ENCODE measurements at places on chromosomes 5 and 9.

GRCh38 chr9:81397481-81398381 lies 291.6 kb downstream of the TLE1 start:
- DNase-seq = no peak

GRCh38 chr9:115913696-115914095 lies 239.9 kb upstream of the PAPPA start:
- DNase-seq = no peak

DNA sequence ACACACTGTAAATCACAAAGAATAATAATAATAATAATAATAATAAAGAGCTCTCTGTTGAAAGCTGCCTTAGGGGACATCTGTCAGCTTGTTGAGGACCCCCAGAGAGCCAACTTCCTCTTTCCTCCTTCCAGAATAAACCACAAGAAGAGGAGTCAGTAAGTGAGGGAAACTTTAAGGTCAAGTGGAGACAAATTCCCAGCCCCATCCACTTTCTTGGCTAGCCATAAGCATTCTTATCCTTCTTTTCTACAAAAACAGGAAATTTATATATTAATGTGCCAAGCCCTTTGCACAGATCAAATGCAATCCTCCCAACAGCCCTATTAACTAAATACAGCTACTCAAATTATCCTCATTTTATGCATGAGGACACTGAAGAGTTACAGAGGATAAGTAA lies 9.4 kb upstream of the C5orf58 start:
- DNase-seq = no peak

DNA sequence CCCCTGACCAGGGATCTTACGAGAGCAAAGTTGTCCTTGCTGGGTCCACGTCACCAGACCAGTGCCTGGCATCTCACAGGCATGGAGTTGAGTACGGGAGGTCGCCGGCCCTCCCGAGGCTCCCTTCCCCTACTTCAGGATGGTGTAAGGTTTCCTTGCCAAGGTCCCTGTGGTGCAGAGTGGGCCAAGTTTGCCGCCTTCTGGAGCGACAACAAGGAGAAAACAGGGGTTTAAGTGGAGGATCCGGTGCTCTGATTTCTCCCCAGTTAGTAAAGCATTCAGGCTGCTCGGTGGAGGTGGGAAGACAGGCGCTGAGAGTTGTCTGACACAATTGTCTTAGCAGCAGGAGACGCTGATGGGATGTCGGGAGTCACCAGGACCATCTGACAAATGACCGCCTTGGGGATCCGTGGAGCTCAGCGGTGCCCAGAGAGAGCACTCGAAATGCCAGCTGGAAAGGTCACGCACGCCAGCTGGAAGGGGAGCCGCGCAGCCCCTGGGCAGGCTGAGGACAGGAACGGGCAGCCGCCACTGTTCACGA lies 37.3 kb downstream of the ADAMTS2 start:
- DNase-seq = no peak

GRCh38 chr9:21903380-21903965 lies 90.7 kb downstream of the CDKN2A start:
- no peak for DNase-seq

GRCh38 chr5:172694541-172694940 lies 53.5 kb downstream of the NEURL1B start:
- DNase-seq = no peak

GRCh38 chr9:40927851-40928802 lies 200.4 kb downstream of the FOXD4L6 start:
- DNase-seq = no peak

DNA sequence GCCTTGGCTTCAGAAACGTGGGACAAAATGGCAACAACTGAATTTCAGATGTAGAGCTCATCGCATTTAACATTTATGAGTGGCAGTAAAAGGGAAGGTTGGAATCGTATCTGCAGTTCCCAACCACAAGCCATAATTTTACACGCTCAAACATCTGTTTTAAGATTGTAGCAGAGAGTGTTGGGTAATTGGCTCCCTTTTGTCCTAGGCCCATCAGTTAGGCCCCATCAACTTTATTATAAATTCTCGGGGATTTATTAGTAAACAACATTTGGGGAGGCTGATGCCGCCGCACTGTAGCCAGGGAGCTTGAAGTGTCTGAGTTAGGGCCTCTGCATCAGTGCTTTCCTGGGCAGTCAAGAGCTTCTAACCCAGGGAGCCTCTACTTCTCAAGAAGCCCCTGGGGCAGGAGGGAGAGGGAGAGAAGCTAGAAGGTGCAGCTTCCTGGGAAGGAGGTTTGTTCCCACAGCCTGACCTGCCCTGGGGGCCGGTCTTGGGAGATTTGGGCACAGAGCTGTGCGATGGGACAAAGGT lies 66.2 kb downstream of the HSPA4 start:
- no peak for DNase-seq

DNA sequence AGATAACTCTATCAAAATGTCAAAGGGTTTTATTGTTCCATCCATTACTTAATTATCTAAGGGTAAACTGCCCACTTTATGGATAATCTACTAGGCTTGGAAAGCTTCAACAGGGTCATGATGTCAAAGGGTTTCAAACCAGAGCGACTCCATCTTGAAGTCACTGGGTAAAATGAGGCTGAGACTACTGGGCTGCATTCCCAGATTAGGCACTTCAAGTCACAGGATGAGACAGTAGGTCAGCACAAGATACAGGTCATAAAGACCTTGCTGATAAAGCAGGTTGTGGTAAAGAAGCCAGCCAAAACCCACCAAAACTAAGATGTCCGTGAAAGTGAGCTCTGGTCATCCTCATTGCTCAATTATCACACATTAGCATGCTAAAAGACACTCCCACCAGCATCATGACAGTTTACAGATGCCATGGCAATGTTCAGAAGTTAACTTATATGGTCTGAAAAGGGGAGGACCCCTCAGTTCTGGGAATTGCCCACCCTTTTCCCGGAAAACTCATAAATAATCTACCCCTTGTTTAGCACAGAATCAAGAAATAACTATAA lies 138.6 kb downstream of the GNAQ start:
- no peak for DNase-seq

DNA sequence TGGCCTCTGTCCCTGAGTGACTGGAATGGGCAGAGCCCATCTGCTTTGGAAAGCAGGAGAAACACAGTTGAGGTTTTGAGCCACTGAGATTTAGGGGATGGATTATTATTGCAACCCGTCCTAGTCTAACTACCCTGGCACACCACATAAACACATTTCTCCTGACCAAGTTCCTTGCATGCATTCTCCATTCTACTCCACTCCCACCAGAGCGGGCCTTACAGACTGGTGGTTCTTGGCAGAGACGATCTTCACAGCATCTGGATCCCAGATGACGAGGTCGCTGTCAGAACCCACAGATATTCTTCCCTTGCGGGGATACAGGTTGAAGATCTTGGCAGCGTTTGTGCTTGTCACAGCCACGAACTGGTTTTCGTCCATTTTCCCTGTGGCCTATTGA lies 111.0 kb downstream of the DPYSL3 start:
- DNase-seq = no peak

DNA sequence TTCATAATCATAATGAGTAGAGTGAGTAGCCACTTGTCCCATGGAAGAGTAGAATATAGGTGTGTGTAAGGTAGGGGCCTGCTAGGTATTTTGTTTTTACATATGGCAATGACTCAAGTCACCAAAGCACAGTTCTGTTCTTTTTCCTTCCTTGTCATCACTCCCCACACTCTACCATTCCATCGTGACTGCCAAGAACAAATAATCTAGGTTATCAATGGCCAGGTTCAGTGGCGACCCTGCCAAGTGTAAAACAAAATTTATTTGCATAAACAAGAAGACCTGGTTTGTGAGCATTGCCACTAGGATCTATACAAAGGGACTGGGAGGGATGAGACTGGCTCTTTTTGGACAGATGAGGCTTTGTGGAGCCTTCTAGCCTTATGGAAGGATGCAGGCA lies 55.2 kb upstream of the RANBP3L start:
- DNase-seq = no peak

DNA sequence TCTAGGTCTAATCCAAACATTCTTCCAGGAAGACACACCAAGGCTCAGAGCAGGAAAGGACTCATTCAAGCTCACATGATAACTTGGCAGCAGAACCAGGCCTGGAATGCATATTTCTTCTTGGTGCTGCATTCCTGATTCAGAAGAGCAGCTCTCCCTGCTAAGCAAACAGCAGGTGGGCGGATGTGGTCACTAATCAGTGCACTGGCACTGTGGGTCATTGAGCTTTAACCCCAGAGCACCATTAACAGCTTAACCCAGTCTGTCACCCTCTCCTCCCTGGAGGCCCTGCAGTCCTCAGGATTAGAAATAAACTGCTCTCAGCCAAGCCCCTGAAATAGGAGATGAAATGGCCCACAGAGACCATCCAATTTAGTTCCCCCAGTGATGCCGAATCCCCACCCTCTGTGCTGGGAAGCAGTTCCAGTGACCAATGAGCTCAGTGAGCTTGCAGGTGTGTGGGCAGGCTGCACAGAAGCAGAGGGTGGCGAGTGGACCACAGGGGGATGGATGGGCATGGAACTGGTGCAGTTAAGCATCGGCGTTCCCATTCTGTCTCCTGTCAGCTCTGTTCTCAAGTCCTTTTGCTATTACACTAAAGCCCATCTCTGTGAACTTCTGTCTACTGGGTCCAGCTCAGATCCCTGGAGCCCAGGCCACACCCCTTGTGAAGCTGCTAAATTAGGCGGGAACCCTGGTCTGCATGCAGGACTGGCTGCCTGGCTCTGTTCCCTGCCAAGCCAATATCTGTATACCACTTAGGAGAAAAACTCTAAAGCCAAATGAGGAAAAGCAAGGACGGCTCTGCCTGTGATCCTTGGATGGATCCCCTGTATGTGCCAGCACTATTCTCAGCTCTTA lies 16.6 kb upstream of the MEGF9 start:
- DNase-seq = no peak

- peak; percentile 13 for DNase-seq
These were observed 624 bp downstream of the FBXW11 start for GRCh38 chr5:172005708-172006320.

- DNase-seq = no peak
These were observed 150.1 kb downstream of the KDM4C start for GRCh38 chr9:6907772-6908381.

- DNase-seq = no peak
These were observed 180.2 kb upstream of the EGFLAM start for GRCh38 chr5:38078161-38078560.

GRCh38 chr9:85262333-85262732 lies 479.4 kb downstream of the AGTPBP1 start:
- DNase-seq = no peak

DNA sequence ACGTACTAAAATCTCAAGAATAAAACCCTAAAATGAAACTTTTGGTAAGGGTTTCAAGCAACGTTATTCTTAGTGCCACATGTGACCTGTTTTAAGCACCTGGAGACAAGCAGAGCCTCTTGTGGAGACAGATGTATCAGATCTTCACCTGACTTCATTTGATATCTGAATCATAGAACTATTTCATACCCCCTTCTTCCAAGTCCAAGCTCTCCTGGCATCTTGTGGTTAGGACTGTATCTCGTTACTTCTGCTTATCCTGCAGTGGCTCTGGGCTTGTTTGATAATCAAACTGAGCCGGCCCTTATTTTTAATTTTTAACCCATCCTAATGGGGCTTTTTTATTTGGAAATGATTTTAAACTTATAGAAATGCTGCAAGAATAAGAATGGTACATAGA lies 11.1 kb upstream of the FSD1L start:
- no peak for DNase-seq

- DNase-seq = no peak
These were observed 160.2 kb downstream of the MCTP1 start for GRCh38 chr5:95124731-95125130.

- no peak for DNase-seq
These were observed 664.9 kb upstream of the WWC1 start for GRCh38 chr5:167626341-167627123.

DNA sequence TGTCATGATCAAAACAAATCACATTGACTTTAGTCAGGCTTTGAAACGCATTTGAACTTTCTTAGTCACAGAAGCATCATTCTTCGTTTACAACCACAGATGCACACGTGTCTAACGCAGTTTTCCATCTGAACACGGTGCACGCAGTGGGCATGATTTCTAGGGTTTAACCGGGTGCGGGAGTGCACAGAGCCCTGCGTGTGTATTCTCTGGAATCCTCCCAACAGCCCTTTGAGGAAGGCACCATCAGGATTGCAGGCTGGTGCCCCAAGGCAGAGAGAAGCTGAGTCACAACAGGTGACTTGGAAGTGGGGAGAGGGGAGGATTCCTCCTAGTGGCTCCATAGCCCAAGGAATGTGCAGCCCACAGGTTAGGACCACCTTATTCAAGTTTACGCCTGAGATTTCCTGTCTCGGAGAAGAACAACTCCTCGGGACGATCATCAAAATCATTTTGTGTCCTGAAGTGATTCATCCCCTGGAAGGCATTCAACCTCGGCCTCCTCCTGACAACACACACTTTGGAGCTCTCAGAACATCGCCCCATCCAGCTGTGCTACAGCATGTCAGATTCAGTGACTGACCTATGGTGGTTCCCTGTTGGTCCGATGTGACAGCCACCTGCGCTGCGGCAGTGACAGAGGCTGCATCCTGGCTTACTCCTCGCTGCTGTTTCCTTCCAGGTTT lies 13.1 kb downstream of the ROPN1L start:
- DNase-seq = no peak

- DNase-seq = no peak
These were observed 37.3 kb upstream of the CDK5RAP2 start for GRCh38 chr9:120616966-120617935.

DNA sequence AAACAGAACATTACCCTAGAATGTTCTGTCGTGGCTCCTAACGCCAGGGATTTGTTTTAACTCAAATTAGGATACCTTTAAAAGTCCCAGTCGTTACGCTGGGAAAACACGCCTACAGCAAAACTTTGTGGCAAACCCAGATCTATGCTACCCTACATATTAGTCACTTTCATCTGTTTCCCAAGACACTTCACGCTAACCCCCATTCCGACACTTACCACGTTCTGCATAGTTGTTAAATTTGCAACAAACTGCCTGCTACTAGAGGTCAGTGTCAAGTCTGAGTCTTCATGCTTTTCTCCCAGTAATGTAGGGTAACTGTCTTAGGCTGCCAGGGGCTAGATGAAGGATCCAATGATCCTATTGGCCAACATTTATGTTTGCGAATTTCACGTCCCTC lies 140.3 kb downstream of the RASEF start:
- DNase-seq = no peak

DNA sequence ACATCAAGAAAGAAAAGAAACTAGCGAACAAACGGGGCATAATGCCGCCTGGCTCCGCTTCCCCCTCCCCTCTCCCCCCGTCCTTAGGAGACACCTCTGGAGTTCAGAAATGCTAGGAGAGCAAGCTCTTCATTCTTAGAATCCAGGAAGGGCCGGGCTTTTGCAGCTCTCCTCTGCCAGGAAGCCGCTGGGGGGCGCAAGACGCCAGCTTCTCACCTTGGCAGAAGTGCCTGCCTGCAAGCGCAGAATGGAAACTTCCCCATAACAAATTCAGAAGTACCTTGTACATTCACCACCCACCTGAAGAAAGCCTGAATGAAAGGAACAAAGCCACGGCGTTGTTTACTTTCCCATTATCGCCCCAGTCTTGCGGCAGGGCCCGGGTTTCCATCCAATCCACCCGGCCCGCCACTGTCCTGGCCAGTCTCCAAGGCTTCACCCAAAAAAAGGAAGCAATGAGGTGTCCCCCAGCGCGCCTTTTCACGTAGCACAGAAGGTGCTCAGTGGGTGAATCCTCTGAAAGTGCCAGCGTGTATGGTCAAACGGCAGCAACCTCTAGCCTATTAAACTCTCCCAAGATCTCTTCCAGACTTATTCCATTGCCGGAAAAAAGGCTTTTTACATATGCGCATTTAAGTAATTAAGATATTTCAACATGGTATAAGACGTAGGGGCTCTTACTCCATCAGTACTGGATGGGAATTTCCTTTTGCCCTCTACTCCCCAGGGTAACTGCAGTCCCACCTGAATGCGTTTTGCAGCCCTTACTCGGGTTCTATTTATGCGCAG lies 1.6 kb upstream of the GADD45G start:
- peak; percentile 81 for DNase-seq

Measured in stimulated activated CD4-positive, alpha-beta T cell treated with anti-CD3 and anti-CD28 coated beads, Interleukin-1b, Interleukin-23, amount 100 ng/mL, for 1 hour (primary cell).